ENCODE measurements at places on chromosomes 2 and 18.
A peak's percentile ranks its signal among the peaks of the same experiment; 100 is the strongest.

- ATAC-seq = no peak
These were observed 6.6 kb upstream of the PCBP1 start for GRCh38 chr2:70080610-70081200.

DNA sequence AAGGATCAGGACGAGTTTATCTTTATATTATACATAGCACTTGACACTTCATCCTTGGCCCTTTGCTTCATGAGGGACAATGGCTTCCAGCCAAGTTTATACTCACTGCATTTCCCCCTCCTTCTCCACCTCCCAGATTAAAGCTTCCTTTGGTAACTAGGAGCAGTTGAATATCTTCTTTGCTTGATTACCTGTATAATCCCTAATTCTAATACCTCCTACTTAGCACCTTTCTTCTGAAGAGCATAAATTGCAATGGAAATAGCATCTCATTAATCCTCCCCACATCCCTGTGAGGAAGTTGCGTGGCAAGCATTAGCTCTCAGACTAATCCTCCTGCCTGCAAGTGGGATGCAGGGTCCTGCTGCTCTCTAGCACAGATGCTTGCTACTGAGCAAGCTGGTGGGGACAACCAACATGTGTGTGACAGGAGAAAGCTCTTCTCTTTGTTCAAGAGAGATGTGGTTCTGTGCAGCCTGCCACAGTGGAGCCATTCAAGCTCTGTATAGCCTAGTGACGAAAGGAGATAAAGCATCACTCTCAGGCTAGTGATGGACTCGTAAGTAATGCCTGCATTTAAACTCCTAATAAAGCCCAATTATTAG, 19.1 kb downstream of the KLHL14 start:
- ATAC-seq = no peak

DNA sequence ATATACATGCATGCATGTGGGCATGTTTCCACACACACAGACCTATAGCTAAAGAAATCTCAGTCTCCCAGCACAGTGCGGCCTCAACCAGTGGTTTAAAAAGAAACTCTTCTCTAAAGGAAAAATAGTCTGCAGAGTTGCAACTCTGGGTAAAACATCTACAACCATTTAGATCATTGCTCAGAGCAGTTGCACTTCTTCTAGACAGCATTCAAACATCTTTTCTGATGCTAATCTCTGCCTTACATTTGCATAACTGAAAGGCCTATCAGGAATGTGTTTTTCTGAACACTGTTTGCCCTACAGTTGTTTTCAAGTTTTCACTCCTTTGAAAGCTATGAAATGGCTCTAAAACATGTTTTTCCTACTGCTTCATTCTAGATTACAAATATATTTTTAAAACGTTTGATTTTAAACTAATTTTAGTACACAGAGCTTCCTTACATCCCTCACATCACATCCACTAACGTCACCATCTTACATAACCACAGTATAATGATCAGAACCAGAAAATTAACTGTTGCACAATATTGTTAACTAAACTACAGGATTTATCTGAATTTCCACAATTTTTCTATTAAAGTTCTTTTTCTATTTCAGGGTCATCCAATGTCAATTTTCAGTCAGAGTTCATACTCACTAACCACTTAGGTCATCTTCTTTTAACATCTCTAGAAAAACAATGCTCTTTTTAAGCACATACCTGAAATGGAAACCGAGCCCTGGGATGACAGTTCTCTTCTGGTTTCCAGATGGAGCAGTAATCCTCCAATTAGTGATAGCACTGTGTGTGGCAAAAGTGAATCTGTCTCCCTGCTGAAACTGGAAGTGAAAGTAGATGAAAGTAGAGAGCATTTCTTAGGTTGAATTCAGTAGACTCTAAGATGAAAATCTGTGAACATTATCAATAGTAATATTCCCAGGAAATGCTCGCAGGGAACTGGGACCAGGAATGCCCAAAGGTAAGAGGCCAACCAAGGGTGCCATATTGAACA, 501.6 kb upstream of the GCFC2 start:
- ATAC-seq = no peak

DNA sequence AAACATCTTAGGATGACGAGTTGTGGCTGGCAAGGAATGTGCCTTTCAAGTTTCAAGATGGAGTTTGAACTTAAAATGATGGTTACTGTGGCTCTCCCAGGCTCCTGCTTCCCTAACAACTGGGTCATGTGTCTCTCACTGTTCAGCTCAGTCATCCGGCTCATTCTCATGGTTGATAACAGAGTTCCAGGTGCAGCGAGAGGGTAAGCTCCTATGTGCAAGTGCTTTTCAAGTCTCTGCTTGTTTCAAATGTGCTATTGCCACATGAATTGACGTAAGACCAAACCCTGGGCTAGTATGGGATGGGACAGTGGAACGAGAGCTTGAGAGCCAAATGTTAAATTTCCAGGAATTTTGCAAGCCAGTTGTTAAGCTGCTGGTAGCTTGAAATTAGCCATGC, 19.5 kb upstream of the PUM2 start:
- no peak for ATAC-seq

DNA sequence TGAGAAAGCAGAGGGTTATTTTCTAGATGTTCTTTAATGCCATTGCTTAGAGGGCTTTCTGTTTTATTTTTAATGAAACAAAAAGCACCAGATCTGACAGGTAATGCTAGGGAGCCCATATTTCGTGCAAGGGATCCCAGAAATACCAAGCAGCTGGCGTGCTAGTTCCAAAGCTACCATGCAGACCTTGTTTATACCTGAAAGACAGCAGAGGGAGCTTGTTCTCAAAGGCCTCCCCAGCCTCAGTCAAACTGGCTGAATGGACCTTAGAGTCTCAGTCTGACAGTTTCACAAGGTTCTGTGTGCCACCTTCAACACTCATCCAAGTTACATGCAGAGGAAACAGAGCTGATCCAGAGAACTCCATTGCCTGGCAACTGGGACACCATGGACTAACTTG, 48.6 kb downstream of the GALNT14 start:
- no peak for ATAC-seq

GRCh38 chr2:157874997-157875640, 1.0 kb downstream of the ACVR1 start:
- ATAC-seq = peak; percentile 24

- no peak for ATAC-seq
These were observed 1.1 kb upstream of the MTA3 start for GRCh38 chr2:42567364-42567763.

- no peak for ATAC-seq
These were observed 84.3 kb downstream of the EFEMP1 start for GRCh38 chr2:55839182-55839819.

GRCh38 chr18:22113144-22113844, 56.1 kb upstream of the GATA6 start:
- ATAC-seq = no peak

DNA sequence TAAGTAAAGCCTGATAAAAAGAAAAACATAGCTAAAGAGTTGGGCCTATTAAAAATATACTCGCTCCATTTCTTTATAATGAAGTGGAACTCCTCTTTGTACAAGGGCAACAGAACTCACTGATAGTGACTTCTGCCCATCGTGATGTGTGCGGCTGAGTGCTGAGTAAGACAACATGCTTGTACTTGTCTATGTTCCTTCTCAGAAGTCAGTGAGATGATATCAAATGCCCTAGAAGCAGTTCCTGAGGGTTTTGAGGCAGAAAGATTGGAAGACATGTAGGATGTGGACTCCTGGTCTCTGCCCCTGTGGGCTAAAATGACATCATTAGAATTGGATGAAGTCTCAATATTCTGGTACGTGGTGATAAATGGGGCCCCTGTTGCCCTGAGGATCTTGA, 73.8 kb downstream of the USP40 start:
- no peak for ATAC-seq

- ATAC-seq = no peak
These were observed 12.3 kb upstream of the ALMS1 start for GRCh38 chr2:73373344-73373743.

GRCh38 chr2:181142514-181142913, 162.1 kb downstream of the UBE2E3 start:
- ATAC-seq = no peak

DNA sequence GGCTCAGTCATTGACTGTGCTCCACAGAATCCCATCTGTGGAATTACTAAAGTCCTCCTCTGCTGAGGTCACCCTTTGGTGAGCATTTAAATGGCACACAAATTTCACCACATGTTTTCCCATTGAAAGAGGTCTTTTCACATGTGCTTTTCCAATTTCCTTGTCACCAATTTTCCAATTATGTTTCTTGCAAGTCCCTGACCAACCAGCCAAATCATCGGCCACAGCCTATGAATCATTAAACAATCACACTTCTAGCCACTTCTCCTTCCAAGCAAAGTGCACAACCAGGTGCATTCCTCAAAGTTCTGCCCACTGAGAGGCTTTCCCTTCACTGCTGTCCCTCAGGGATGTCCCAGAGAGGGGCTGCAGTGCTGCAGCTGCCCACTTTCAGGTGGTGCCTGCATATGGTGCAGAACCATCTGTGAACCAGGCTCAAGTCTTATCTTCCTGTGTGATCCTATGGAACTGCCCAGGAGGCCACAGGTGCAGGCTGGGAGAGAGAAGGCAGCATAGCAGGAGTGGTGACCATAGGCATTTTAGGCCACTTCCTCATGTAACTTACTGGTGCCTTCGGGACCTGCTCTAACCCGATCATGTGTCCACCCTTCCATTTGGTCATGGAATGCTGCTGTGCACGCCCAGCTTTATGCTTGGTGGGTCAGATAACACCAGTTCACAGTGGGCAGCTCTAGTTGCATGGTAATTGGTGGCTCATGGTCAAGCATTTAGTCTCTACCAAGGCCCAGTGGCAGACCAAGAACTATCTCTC, 153.0 kb downstream of the SEPTIN10 start:
- ATAC-seq = no peak
